Stimulated activated CD8-positive, alpha-beta memory T cell treated with anti-CD3 and anti-CD28 coated beads, Interleukin-7, amount 100 ng/mL, for 1 hour (primary cell): ENCODE measurements at places on chromosomes 7 and 10.

- no peak for DNase-seq
Observed at GRCh38 chr10:106132956-106133355, 1031.5 kb downstream of the SORCS1 start.

GRCh38 chr7:10146271-10146670 is 827.4 kb upstream of the PHF14 start:
- no peak for DNase-seq

DNA sequence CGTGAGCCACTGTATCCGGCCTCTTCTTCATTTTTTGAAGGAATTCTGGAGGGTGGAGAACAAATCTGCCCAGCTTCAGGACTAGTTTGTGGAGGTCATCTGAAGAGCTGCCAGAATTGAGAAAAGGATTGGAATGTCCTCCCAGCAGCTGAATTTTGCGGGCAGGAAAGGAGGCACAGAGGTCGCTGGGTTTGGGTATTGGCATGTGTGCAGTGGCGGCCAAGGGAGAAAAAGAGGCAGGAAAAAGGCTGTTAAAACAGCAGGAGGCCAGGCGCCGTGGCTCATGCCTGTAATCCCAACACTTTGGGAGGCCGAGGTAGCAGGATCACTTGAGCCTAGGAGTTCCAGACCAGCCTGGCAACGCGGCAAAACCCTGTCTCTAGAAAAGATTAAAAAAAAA is 80.4 kb downstream of the HIP1 start:
- no peak for DNase-seq

- DNase-seq: no peak
Observed at GRCh38 chr7:156055206-156055822, 243.1 kb upstream of the SHH start.

DNA sequence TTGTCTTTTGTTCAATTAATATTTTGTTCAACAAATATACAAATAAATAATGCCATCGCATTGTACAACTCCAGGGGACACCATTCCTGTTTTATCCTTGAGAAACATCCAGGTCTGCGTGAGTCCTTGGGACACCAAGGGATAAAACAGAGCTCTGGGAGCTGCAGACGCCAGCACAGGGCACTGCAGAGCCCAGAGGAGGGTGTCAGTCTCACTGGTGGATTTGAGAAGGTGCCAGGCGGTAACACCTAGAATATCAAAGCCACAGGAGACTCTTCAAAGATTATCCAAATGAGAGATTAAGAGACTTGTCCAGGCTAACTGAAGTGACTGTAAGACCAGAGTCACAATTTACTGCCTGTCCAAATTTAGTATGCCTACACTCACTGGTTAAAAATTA is 55.3 kb downstream of the TEX36 start:
- no peak for DNase-seq

DNA sequence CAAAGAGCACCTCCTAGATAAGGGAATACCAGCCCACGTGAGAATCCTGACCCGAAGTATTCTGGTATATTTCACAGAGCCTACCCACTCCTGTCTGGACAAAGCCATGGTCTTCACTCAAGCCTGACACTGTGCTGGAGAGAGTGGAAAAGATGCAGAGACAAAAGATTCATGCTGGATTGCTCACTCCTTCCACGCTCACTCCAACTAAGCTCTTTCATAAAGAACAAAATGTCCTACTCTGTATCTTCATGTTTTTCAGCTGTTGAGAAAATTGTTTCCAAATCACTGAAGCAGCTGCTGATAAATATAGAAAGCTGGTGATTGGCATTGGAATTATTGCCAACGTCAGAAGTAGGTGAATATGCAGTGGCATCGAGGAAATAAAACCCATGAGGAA is 106.0 kb downstream of the ABLIM1 start:
- DNase-seq: no peak

DNA sequence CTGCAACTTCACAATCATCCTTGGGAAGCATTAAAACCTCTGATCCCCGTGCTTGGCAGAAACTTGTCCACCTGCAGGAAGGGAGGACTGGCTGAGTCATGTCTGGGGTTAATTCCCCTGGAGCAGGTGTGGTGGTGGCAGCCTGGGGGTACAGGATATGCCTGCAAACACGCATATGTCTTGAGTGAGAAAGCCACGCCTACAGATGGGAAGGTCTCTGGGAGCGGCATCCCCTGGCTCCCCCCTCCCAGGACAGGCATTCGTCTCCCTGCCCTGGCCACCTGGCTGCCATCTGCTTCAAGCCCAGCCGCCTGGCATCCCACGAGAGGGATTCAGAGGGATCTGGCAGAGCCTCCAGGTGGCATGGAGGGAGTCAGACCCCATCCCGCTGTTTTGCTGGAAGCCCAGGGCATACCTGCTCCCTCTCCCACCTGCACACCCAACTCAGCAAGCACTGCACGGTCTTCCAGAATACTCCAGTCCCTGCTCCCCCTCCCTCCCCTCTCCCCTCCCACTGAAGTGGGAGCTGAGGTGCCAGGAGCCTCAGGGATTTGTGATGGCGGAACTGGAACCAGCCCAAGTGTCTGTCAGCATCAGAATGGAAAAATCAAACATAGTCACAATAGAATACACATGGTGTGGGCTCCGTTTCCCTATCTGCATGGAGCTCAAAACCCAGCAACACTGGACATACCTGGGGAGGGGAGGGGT is 61.0 kb downstream of the CAMK2B start:
- DNase-seq: no peak

DNA sequence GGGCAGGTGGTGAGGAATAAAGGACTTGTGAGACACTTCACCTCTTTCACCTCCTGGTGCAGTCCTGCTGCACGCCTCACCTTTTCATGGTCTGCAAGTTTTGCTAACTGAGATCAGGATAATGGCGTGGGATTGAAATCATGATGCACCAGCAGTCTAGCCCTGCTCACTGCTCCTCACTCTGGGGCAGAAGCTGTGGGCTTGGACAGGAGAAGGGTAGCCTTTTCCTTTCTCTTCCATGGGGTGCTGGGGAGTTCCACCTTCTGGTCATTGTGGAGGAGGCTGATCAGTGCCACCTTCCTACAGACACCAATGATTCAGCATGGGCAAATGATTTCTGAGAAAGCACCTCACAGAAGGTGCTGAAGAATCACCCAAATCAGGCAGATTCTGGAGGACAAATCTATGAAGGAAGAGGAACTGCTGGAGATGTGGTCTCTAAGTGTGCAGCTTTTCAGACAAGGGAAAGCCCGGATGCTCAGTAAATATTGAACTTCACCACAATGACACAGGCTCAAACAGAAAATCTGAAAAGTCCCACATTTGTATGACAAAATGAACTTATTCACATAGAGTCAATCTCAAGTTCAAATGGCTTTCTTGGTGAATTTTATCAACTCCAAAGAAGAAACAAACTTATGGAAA is 19.7 kb downstream of the MBL2 start:
- DNase-seq: no peak

DNA sequence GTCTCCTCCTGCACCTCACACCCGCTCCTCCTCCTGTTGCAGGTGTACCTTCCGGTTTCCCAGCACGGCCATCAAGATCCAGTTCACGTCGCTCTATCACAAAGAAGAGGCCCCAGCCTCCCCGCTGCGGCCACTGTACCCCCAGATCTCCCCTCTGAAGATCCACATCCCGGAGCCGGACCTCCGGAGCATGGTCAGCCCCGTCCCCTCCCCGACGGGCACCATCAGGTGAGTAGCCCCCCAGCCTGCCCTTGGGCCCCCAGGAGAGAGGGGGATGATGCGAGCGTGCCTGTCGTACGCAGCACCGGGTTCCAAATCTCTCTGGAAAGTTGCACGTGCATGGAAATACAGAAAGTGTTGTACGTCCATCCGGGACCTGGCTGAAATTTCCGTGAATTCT is 34.6 kb upstream of the AP5Z1 start:
- DNase-seq: no peak

GRCh38 chr7:88091988-88092675 is 127.7 kb downstream of the SRI start:
- no peak for DNase-seq
